Stimulated activated CD4-positive, alpha-beta T cell treated with anti-CD3 and anti-CD28 coated beads, Interleukin-4, amount 100 ng/mL, for 24 hours (primary cell): ENCODE measurements at places on chromosomes 7 and 10.

DNA sequence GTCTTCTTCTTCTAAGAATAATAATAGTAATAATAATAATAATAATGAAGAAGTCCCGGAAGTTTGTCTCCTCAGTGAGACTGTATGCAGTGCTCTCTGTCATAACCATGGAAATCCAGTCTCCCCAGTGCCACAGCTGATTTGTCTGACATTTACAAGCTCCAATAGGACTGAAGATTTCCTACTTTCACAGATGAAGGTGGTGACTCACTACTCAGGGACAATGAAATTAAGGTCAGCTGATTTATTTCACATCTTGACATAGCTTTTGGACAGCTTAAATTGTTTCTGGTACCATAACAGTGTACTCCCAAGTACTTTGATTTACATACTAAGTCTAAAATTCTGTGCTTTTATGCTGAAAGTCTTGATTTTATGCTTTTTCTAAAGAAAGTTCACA, 6.9 kb downstream of the CELF2 start:
- DNase-seq: no peak

DNA sequence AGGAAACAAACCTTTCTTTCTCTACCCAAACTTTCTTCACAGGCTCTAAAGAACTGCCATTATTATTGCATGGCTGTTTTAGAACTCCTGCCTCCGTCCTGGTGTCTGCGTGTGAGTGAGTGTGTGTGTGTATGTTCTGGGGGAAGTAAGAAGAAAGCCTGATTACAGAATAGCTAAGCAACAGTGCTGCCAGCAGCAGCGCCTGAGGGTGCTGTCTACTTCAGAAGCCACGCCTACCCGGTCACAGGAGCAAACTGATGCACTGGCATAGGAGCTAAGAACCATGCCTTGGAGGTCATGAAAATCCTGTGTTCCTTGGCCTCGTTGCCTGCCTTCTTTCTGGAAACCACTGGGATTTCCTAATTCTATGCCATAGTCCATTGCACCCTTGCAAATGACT, 25.2 kb downstream of the LIPK start:
- DNase-seq: no peak

DNA sequence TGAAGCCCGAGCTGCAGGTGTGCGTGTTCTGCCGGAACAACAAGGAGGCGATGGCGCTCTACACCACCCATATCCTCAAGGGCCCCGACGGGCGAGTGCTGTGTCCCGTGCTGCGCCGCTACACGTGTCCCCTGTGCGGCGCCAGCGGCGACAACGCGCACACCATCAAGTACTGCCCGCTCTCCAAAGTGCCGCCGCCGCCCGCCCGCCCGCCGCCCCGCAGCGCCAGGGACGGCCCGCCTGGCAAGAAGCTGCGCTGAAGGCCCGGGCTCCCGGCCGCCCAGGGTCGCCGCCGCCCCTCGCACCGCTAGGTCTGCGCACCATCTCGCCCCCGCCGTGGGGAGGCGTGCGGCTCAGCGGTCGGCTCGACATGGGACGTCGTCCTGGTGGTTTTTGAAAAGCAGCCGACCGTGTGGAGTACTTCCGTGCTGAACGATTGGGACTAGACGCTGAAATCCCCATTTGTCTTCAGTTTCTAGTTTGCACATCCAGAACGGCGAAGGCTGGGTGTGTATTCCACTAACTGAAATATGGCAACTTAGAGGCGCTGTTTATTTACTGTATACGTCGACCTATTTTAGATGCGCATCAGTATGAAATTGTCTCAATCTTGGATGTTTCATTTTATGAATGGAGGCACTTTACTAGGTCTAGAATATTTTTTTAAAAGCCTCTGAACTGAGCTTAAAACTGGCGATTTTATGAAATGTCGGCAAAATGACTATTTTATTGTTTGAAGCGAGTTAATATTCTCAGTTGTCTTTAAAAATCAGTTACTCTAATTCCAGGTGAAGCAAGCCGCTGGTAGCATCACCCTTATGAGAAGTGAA, 1.1 kb downstream of the NANOS1 start:
- DNase-seq: peak; percentile 44

GRCh38 chr10:11901454-11901832, 78.3 kb downstream of the PROSER2 start:
- no peak for DNase-seq

- DNase-seq: peak; percentile 81
Observed at GRCh38 chr7:24979470-24979862, 512 bp downstream of the OSBPL3 start.

DNA sequence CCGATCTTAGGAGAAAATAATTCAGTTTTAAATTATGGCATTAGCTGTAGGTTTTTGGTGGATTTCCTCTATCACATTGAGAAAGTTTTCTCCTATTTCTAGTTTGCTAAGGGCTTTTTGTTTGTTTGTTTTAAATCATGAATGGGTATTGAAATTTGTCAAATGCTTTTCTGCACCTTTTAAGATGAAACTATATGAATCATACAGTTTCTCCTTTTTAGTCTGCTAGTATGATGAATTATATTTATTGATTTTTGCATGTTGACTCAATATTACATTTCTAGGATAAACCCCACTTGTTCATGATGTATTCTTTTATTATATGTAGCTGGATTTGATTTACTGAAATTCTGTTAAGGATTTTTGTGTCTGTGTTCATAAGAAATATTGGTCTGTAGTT, 70.3 kb upstream of the PIP4K2A start:
- no peak for DNase-seq

DNA sequence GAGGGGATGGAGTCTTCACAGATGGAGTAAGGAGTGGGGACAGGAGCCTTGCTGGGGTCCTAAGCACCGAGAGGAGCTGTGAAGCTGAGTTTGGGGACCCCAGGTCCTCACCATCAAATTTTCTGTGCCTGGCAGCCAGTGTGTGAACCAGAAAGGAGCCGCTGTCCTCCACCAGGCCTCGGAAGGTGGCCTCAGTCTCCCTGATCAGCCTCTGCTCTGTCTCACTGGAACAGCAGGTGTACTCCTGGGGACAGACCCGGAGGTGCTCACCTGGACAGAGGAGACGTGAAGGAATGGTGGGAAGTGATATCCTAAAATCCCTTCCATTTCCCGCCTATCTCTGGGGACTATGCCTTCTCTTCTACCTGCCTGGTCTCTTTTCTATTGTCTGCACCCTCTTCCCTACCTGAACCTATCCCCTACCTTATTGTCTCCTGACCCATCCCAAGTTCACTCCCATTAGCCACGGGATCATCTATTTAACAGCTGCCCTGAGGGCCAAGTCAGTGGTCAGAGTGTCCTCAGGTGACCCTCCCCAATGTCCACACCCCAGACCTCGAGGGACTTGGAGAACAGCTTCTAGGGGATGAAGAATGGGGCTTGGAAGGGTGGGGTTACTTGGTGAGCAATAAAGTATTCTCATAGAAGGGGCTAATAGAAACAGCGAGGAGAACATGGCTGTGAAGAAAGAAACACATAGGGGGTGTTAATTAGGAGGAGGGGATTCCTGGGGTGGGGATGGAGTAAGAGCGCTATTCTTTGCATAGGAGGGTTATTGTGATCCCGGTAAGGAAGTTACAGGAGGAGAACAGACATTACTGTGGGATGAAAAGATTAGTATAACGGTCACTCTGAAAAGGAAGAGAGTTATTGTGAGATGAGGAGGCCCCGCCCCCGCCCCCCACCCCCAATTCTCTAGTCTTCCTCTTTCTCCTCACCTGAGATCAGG, 811 bp downstream of the GPC2 start:
- no peak for DNase-seq

GRCh38 chr10:19872504-19873271, 56.5 kb downstream of the PLXDC2 start:
- no peak for DNase-seq

DNA sequence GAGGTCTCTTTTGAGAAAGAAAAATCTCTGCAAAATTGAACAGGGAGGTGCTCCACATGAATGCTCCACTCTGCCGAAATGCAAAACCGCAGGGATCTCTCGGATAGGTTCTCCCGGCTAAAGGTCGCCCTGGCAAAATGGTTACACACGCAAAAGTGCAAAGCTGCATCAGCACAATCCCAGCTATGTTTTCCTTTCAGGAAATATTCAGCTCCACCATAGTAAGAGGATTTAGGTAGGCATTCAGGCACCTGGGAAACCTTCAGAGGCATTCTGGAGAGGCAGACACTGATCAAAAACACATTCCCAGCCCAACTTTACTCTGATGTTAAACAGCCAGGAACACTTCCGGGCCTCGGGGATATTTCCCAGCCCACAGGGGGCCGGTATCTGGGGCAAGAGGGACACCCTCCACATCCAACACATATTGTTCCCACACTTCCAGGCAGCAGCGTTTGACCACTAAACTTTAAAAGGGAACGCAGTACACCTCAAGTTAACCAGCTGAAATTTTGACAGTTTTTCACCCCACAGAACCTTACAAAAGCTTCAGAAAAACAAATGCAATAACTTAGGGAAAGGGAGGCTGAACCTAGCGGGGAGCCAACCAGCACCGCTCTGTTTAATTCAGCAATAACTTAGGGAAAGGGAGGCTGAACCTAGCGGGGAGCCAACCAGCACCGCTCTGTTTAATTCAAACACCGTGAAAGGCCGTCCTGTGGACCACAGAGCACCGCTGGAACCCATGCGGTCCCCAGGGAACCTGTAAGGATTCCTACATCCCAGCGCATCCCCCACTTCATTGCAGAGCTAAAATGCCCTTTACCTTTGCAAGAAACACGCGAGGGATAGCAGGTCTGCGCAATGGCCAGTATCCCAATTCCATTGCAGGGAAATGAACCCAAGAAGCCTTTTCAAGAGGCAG, 45.9 kb downstream of the TNS3 start:
- DNase-seq: no peak

- no peak for DNase-seq
Observed at GRCh38 chr7:64999165-65000004, 7.1 kb downstream of the ERV3-1 start.

DNA sequence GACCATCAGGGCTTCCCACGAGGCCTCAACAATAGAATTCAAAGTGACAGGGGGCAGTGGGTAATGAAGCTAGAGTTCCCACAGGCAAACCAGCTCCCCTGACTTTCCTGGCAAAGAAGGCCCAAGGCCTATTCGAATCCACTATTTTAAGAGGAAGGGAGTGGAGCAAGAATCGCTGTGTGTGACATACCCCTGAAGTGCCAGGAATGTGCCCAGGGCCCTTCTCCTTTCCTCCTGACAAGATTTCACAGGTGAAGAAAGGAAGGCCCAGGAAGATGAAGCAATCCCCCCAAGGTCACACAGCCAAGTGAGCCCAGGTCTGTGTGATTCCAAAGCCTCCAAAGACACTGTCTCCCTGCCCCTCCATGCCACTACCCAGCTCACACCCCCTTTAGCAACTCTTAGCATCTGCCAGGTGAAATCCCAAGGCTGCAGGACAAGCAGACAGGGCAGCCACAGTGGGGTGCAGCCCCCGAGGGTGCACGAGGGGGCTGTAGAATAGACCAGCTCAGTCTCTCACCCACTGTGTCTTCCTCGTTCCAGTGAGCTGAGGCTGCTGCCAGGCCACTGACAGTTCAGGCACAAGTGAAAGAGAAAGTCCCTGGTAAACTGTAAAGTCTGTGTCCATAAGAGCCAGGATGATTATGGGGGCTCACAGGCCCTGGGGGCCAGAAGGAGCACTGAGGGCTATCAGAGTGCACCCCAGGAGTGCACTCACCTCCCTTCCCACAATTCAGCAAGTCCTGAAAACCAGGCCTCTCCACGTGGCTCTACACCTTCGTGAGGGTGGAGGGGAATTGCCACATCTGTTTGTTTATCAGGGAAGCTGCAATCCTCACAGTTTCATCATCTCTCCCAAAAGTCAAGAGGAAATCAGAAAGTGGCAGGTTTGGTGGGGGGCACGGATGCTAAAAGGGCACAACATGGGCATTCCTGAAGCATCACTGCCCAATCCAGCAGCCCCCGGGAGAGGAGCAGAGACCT, 70.8 kb upstream of the ZMIZ1 start:
- no peak for DNase-seq

- no peak for DNase-seq
Observed at GRCh38 chr7:140201393-140201792, 24.6 kb upstream of the KDM7A start.

- no peak for DNase-seq
Observed at GRCh38 chr7:134565643-134566136, 16.8 kb downstream of the AKR1B15 start.

GRCh38 chr7:90579181-90579688, 16.9 kb upstream of the CDK14 start:
- DNase-seq: no peak

DNA sequence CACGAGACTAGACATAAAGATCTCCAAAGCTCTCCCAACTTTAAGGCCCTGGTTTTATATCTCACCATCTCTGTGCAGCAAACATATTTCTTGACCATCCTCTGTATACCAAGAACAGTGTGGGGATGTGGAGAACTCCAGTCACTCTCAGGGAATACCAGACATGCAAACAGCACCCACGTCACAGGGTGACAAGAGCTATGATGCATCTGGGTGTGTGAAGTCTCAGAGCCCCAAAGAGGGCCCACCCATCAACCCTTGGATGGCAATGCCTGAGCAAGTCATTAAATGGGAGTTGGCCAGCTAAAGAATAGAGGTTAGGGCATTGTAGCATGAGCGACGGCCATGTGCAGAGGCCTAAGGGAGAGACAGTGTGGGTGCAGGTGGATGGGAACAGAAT, 373.5 kb upstream of the BMPER start:
- DNase-seq: no peak

GRCh38 chr10:103480521-103480920, 1.5 kb upstream of the CALHM3 start:
- no peak for DNase-seq

GRCh38 chr7:68679459-68680234, 918.6 kb upstream of the AUTS2 start:
- no peak for DNase-seq

GRCh38 chr7:152668975-152669374, 7.0 kb downstream of the XRCC2 start:
- no peak for DNase-seq

GRCh38 chr10:101803511-101803910, 14.7 kb downstream of the OGA start:
- no peak for DNase-seq

- DNase-seq: no peak
Observed at GRCh38 chr7:99311702-99312101, 14.0 kb upstream of the ARPC1A start.

- no peak for DNase-seq
Observed at GRCh38 chr7:110775046-110775445, 315.9 kb upstream of the LRRN3 start.

- no peak for DNase-seq
Observed at GRCh38 chr7:151867912-151868311, 9.0 kb downstream of the PRKAG2 start.

DNA sequence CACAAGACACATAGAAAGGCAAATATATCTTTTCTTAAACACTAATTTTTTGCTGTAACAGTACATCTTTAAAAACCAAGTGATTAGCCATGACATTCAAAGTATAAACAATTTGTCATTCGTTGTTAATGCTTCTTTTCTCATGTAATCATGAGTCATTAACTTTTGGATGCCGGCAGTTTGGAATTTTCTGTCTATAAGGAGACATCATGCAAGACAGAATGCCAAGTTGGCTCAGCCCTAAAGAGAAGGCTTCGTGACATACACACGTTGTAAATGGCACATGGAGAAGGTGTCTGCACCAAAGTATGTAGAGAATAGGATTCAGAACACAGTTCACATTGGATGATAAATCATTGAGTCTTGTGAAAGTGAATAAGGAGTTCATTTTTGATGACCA, 35.9 kb downstream of the CCDC3 start:
- DNase-seq: no peak
